Epithelial cell of prostate (primary cell): ENCODE measurements at places on chromosomes 5 and 9.

DNA sequence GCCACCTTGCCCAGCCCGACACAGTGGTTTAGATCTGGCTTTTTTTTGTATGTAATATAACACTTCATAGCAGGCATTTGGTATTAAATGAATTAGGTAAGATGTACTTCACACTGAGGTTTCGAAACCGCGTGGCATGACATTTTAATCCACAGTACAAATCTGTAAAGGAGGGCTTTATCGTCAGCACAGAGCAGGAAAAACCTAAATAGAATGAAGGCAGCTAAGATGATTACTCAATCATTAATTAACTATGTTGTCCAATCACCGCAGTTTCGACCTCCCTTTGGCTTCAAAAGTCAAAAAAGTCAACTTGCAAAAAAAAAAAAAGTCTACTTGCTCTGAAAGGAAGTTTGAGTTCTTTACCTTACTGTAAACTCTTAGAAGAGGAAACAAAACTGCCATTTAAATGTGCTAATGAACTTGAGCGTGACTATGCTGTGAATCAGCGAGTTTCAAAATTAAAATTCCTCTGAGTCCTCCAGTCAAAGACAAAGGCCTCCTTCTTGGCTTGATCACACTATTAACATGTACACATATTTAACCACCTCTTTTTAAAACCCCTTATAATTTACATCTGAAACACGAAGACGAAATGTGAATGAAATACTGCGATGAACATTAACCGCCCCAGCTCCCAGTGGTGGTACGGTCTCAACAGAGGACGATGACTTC, 698 bp upstream of the SEC24A start:
- no peak for DNase-seq

GRCh38 chr5:95152535-95152934, 132.4 kb downstream of the MCTP1 start:
- no peak for DNase-seq

DNA sequence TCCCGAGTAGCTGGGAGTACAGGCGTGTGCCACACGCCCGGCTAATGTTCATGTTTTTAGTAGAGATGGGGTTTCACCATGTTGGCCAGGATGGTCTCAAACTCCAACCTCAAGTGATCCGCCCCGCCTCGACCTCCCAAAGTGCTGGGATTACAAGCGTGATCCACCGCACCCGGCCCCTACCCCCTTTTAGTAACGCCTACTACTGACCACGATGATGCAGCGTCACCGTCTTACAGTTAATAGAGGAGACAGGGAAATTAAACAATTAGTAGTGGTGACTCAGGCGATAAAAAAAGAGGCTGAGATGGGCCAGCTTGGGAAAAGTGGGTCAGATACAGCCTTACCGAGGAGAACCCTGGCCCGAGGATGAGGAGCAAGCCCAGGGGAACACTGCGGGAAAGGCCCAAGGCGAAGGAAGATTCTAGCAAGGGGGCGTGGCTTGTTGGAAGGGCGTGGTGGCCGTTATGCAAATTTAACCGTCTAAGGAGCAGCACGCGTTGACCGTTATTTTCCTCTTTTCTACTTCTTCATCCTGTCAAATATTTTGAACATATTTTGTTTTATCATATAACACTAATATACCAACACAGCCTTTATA, 1.6 kb upstream of the SETX start:
- DNase-seq: no peak

DNA sequence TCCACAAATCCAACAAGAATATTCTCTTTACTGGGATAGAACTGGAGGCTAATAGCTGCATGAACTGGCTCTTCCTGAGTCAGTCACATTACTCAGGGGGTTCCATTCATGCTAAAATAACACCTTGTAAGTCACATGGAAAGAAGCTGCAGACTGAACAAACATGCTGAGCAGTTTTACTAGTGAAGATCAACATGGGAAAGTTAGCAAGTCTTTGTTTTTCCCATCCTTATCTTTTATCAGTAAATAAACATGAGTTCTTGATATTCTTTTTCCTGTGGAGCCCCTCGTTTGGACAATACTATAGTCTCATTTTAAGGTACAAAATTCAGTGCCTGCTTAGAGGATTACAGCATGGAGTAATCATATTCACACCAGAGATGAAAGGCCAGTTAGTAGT, 43.7 kb upstream of the TEK start:
- no peak for DNase-seq

DNA sequence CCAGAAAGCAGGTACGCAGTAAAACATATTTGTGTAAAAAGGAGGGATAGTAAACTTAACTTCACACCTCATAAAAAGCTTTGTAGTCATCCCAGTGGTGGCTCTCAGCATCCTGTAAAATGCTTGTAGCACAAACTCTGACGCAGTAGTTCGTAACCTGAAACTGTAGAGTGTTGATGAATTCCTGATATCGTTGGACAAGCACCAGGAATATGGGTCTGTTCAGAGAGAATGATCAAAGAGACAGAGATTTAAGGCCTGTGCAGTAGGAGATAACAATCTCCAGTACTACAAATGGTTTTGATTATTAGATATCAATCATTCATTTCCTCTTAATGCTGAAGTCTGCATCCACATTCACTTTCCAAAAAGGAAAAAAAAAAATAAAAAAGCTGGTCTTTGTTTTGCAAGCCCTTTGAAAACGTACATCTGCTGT, 148.5 kb downstream of the KIAA0825 start:
- DNase-seq: no peak
